ENCODE measurements at places on chromosomes 11 and 22.

DNA sequence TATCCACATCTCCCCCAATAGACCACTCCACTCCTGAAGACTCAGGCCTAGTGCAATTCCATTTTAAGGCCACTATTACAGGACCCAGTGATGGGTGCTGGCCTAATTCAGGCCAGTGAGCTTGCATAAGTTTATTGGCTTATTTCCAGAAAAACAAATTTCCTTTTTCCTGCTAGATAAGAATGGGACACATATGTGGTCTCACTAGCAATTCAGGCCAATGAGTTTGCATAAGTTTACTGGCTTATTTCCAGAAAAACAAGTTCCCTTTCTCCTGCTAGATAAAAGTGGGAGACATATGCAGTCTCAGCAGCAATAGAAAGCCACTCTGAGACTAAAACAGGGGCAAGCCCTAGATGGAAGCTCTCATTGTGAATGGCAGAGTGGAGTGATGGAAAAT, 22.4 kb downstream of the ADM start:
- DNase-seq = no peak

GRCh38 chr11:118912742-118913410, 12.8 kb downstream of the BCL9L start:
- no peak for DNase-seq

DNA sequence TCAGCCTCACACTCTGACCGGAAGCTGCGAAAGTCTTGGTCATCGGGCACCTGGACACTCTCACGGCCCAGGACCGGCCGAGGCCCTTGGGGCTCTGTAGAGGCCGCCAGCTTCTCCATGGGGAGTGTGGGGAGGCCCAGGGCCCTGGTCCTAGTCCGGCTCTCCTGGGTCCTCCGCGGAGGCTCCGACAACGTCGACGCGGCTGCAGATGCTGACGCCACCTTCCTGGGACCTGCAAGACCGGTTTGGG, 12.9 kb downstream of the STARD10 start:
- no peak for DNase-seq

DNA sequence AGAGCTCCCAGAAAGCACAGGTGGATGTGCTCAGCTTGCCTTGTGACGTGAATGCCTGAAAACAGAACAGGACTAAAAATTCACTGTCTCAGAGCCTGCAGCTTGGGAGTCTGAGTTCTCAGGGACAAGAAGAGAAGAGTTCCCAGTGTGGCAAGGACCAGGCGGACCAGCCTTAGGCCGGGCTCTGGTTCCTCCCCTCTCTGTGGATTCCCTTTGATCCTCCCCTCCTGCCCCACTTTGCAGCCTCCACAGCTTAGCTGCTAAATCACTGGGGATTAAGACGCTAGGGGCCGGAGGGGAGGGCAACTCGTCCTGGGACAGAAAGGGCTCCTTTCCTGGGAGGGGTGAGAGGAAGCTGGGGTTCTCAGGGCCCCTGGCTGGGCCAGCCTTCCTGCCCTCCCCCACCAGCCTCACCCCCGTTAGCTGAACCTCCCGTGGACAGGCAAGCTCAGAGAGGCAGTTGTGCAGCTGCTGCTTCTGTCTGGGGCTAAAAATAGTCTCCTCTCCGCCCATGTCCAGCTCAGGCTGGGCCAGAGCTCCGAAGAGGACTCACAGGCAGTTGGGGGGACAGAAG, 29.9 kb upstream of the JAM3 start:
- DNase-seq = no peak

DNA sequence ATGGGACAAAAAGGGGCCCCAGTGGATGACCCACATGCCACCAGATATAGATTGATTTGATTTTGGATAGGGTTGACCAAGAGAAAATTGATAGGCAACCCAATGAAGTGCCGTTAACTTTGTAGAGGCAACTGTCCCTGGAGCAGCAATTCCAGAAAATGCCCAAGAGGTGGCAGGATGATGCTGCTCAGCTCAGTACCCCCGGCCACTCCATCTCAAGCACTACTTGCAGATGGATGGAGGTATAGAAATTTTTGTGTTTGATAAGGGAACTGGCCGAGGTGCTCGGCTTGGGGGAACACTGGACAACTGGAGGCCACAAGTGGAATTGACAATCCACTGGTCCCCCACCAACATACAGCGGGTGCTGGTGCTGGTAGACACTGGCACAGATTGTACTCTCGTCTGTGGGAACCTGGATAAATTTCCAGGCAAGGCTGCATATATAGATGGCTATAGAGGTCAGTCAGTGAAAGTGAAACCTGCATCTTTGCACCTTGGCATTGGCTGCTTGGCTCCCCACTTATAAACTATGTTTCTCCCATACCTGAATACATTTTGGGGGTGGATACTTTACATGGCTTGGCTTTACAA, 86.3 kb downstream of the CCDC83 start:
- peak; percentile 22 for DNase-seq

DNA sequence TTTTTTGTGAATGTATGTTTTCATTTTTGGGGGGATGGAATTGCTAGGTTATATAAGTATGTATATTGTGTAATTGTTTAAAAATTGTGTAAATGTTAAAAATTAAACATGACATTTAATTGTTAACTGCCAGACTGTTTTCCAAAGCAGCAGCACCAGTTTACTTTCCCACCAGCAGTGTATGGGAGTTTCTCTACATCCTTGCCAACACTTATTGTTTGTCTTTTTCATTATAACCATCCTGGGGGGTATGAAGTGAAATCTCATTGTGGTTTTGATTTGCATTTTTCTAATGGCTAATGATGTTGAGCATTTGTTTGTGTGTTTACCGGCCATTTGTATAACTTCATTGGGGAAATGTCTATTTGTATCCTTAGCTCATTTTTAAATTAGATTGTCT, 31.7 kb upstream of the RRAS2 start:
- no peak for DNase-seq

- DNase-seq = no peak
These were observed 31.8 kb upstream of the SLC35C1 start for GRCh38 chr11:45772986-45773785.

GRCh38 chr11:130394615-130395014, 33.8 kb downstream of the ADAMTS8 start:
- no peak for DNase-seq

DNA sequence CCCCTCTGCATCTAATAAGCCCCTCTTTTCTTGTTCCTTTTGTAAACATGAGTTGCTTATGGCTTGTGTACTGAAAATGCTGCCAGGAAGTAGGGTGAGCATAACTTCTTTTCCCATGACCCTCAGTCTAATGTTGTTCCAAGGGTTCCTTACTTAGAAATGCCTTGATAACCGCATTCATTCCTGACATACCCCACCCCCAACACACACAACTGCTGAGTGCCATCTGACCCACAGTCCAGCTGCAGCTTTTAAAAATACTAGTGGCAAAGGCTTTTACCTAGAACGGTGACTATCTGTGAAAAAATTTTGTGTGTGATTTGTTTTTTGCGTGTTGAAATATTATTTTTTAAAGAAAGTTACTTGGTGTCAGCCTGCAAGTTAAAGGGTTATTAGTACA, 52.6 kb downstream of the ARHGAP42 start:
- DNase-seq = no peak

DNA sequence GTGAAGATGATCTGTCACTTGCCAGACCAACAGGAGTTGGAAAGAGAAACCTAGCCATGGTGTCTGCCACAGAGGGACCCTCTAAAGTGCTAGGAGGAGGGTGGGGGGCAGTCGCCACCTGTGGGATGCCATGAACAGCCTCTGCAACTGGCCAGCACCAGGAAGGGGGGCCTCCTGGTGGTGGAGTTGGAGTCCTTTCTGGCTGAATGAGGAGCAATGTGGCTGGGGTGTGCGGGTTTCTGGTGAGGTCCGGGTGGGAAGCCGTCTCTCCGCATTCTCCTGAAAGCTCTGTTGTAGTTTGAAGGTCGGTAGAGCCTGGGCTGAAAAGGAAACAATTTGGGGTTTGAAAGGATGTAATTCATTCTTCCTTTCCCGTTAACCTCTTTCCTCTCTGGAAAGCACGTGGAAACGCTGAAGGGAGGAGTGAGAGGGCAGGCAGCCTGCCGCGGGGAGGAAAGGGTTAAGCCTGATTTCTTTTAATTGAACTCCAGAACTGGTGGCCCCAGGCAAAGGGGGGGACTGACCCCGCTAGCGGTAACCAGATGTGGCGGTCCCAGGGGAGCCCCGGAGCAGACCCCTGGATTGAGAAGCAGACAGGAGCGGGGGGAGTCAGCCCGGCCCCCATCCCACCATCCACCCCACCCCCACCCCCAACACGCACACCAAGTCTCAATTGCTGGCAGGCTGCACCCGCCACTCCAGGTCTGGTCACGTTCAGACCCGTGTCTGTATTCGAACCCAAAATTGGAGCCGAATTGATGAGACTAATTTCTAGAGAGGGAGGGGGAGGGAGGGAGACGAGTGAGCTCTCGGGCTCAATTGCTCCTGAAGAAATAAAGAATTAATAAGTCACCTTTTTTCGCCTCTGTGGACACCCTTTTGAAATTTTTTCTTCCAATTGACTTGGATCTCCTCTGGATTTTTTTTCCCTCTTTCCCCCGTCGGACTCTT, 1.8 kb upstream of the FLI1 start:
- no peak for DNase-seq

DNA sequence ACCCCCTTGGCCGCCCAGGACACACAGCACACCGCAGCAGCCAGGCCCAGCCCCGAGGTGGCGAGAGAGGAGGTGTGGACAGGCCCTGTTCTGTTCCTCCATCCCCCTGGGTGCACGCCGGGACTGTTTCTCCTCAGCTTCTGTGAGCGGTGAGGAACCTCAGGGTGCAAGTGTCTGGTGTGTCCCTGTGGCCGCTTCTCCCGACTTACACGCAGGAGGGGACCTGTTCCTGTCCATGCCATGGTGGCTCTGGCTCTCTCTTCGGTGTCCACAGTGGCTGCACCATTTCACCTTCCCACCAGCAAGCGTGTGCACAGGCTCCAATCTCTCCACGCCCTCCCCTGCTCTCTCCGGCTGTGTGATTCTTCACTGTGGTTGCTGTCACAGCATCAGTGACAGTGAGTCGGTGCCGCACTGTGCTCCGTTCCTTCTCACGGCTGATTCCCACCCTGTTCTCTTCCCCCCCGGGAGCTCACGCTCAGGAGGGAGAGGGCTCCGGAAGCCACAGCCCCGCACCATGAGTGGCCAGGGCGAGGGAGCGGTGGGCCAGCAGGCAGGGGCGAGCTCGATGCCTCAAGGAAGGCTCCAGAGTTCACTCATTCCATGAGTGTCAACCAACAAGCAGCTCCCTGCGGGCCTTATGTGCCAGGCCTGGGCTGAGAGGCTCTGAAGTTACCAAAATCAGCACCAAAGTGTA, 18.6 kb upstream of the WNT7B start:
- DNase-seq = no peak

GRCh38 chr11:61709572-61709971, 29.4 kb downstream of the DAGLA start:
- DNase-seq = peak; percentile 84

- DNase-seq = no peak
These were observed 253.9 kb downstream of the LARGE1 start for GRCh38 chr22:33666279-33666960.

- DNase-seq = peak; percentile 64
These were observed 296.2 kb downstream of the CNTN5 start for GRCh38 chr11:99316776-99317520.

DNA sequence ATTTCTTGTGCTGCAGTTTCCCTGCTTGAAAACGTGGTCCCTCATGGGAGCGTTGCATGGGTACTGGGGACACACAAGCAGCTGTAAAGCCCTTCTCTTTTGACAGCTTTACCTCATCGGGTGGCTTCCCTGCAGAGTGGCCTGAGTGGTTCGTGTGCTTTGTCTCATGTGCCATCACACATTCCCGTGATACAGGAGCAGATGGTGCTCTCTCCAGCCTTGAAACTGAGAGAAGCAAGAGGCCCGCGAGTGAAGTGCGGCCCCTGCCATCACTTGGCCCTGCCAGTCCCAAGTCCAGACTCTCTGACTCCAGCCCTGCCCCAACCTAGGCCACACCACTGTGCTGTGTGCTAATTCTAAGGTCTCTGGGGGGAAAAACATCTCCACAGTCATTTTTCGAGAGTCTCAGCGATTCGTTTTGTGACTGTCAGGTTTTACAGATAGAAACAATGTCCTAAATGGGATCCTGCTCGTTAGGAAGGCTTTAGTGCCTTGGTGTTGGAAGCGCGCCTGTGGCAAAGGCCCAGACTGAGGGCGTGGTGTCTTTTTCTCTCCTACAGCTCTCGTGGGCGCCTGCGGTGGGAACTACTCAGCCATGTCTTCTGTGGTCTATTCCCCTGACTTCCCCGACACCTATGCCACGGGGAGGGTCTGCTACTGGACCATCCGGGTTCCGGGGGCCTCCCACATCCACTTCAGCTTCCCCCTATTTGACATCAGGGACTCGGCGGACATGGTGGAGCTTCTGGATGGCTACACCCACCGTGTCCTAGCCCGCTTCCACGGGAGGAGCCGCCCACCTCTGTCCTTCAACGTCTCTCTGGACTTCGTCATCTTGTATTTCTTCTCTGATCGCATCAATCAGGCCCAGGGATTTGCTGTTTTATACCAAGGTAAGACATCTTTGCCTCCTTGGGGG, 64.2 kb downstream of the KREMEN1 start:
- DNase-seq = peak; percentile 93

GRCh38 chr11:125393331-125393730, 102.7 kb downstream of the FEZ1 start:
- no peak for DNase-seq

DNA sequence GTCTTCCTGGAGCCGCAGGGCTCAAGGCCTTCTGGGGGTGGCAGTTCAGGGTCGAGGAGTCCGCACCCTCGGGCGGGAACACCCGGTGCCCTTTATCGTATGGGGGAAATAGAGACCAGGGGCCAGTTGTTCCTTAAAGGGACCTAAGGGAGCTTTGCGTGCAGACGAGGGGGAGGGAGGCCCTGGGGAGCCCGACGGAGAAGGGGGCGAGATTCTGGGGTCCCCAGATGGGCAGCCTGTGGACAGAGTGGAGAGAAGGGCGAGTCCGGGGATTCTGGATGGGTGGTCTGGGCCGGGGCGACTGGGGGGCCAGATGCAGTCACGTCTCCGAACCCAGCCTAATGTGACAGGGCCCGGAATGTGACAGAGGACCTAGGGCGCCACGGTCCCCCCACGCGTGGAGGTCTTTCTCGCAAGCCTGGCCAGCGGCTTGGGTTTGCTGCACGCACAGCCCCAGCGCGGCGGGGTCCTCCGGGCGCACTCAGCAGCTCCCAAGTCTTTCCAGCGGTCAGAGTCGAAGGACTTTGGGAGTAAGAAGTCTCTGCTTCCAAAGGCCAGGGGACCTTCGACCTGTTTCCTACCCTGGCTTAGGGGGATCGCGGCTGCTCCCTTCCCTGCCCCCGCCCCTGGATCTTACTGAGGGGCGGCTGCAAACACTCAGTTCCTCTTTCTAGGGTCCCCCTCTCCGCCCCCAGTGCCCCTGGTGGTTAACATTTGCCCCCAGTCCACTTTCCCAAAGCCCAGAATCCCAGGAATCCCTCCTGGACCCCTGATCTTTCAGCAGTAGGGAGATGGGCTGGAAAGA, 547 bp downstream of the TUBA8 start:
- DNase-seq = no peak

GRCh38 chr22:35938226-35938625, 90.4 kb downstream of the RBFOX2 start:
- DNase-seq = no peak

GRCh38 chr22:23065069-23065451, 5.3 kb upstream of the GNAZ start:
- no peak for DNase-seq

GRCh38 chr11:113668255-113668654, 37.9 kb downstream of the TMPRSS5 start:
- no peak for DNase-seq
